HuH-7 (cell line): ENCODE measurements at places on chromosomes 7 and 10.

GRCh38 chr10:121340271-121340831 is 257.9 kb downstream of the FGFR2 start:
- no peak for DNase-seq

GRCh38 chr7:115328018-115328417 is 406.1 kb downstream of the MDFIC start:
- no peak for DNase-seq

DNA sequence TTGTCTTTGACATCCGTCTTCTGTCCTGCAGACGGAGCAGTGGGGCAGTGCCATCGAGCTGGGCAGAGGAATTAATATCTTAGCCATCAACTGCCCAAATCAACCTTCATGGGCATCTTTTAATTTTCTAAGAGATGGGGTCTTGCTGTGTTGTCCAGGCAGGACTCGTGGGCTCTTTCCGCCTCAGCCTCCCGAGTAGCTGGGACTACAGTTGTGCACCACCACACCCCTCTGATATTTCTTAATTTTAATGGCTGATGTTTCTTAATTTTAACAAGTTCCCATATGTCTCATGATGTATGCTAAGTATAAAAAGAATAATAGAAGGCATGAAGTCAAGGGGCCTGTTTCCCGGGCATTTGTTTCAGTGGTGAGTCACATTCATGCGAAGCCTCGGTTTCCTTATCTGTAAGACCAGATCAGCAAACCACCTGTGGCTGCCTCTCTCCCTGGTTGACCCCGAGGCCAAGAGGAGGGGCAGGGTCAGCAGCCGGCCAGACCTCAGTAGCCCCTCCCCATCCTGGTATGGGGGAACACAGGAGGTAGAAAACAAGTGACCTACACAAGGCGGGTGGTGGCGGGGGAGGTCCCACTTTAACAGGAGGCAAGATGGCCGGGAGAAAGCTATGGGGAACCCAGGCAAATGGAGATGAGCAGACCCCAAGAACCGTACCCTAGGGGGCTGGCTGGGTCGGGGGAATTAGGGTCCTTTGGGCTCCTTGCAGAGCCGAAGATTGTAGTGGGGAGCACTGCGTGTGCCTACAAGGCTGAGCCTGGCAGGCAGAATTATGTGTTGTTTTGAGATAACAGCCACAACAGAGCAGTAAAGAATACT is 85.5 kb downstream of the CUX1 start:
- no peak for DNase-seq

GRCh38 chr7:4906682-4907081 is 23.2 kb upstream of the RADIL start:
- no peak for DNase-seq

DNA sequence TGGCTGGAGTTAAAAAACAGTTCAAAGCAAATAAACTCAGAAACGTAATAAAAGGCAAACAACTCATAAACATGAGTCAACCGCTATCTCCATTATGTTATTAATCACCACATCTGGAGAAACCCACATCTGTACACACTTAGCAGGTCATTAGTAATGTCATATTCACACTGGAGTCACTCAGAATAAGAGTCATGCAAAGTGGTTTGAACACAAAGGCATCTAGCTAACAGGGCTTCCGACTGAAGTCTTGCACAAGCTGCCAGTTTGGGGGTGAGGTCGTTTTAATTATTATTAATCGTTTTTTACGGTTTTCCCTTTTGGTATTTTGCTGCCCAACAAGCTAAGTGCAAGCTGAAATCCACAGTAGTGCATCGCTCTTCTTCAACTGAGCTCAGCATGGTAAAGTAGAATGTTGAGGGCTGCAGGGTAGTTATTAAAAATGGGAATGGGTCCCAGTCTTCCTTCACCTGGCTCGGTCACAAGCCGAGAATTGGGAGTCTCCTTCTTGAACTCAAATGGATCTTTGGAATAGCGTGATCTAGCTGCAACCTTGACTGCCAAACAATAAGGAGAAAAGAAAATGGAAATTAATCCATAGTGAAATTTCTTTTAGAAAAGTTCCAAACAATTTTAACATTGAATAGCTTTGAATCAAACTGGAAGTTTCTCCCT is 663.5 kb downstream of the KCNMA1 start:
- DNase-seq = no peak

DNA sequence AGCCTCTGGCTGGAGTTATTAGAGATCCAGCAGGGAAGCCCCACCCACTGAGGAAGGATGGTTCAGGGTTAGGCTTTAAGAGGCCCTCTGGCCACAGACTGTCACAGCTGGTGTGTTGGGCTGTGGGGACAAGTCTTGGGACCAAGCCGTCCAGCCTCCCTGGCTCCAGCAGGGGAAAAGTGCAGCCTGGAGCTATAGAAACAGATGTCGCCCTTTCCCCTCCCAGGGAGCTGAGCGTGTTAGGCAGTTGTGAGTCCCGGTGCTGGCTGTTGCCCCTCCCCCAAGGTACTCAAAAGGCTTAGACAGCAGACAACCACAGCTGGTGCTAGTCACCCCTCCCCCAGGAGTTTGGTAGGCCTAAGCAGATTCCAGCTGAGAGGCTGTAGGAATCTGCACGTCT is 143.4 kb downstream of the TMEM168 start:
- DNase-seq = no peak

DNA sequence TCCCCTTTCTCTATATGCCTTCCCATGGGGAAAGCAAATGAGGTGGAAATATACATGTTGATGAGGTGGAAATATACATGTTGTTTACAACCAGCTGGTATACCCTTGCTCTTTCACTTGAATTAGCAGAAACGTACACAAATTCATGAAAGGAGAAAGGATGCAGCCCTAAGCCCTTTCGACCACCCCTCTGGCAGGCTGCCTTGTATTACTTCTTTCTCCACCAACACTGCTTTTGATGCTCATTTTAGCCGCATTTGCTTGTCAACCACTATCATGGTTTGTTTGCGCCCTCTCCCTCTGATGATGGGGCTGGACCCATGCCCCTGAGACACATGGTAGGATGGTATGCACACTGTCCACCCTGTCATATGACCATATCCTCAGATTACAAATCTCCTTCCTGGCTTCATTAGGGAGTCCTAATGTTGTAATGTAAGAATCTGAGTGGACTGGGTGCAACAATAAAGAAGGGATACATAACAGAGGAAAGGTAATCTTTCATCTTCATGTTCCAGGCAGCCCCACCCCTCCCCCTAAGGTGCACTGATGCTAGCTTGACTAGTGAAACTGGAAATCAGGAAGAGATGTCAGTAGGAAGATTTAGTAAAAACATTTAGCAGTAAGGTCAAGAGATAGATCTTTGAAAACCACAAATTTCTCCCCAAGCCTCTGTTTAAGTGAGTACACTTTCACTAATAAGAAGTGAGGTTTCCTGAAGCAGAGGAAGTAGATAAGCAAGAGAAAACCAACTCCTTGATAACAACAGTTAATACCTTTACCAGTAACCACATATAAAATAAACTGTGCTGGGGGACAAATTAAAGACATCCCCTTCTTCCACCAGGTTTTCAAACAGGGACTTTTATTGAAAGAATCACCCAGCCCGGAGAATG is 536.8 kb upstream of the NRP1 start:
- no peak for DNase-seq

DNA sequence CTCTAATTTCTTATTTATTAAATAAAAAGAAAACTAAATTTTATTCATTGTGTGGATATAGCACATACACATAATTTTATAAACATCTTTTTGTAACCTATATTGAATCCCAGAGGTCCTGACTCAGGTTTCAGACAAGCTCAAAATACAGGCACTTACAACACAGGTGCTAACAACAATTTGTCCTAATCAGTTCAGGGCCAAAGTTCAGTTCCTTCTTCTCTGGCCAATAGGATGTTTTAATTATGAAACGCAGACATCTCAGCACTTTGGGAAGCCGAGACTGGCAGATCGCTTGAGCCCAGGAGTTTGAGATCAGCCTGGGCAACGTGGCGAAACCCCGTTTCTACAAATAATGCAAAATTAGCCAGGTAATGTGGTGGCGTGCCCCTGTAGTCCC is 15.0 kb downstream of the RPA3 start:
- DNase-seq = peak; percentile 23

GRCh38 chr10:23186697-23187096 is 5.4 kb upstream of the PTF1A start:
- DNase-seq = peak; percentile 72

GRCh38 chr7:1285556-1286301 is 53.1 kb downstream of the UNCX start:
- no peak for DNase-seq

- DNase-seq = no peak
These were observed 132.8 kb upstream of the DNAJB12 start for GRCh38 chr10:72487521-72487920.

DNA sequence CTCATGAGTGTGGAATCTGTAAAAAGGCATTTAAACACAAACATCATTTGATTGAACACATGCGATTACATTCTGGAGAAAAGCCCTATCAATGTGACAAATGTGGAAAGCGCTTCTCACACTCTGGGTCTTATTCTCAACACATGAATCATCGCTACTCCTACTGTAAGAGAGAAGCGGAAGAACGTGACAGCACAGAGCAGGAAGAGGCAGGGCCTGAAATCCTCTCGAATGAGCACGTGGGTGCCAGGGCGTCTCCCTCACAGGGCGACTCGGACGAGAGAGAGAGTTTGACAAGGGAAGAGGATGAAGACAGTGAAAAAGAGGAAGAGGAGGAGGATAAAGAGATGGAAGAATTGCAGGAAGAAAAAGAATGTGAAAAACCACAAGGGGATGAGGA is 207.7 kb downstream of the ZEB1 start:
- no peak for DNase-seq

GRCh38 chr10:91642831-91643692 is 10.2 kb upstream of the PPP1R3C start:
- DNase-seq = no peak

DNA sequence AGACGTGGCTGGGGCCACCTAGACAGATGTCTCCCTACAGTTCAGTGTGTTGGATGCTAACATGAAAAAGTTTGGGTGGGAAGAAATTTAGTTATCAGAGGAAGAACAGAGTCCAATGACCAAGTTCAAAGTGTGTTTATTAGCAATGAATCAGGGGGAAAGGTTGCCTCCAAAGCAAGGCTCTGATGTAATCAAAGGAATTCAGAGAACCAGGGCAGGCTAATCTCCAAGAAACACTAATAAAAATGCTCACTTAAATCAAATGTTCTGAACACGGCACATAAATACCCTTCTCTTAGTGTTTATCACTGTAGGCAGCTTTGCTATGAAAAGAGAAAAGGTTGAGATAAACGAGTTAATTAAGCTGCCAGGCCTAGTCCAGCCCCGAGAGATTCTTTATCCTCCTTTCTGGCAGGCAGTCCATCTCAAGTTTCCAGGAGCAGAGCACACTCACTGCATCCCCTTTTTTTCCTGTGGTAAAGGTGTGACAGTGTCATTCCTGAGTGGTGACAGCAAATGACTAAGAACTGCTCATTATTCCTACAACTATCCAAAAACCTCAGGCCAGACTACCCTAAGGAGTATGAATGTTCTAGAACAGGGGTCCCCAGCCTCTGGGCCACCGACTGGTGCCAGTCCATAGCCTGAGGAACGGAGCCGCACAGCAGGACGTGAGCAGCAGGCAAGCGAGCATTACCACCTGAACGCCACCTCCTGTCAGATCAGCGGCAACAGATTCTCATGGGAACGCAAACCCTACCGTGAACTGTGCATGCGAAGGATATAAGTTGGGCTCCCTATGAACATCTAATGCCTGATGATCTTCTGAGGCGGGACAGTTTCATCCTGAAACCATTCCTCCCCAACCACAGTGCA is 66.9 kb upstream of the FHIP2A start:
- DNase-seq = no peak

GRCh38 chr10:68251625-68252495 is 19.9 kb upstream of the ATOH7 start:
- no peak for DNase-seq

GRCh38 chr10:101063548-101064414 is 2.0 kb downstream of the KAZALD1 start:
- no peak for DNase-seq

DNA sequence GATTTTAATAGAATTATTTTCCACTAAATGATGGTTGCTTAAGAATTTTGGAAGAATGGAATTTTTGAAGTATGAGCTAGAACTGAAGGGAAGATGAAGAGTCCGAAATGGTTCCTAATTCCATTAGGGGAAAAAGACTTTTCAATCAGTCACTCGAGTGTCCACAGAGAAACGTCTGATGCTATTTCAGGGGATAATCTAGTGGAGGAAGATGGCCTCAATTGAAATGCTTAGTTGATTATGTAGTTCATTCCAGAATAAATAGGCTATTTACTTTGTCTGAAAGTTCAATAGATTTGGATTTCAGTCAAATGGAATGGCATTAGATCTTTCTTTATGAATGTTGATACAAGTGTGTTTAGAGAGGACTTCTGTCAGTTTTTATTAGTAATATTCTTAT is 365.4 kb downstream of the NRG3 start:
- no peak for DNase-seq

GRCh38 chr10:28633750-28634149 is 43.6 kb upstream of the BAMBI start:
- DNase-seq = no peak

- no peak for DNase-seq
These were observed 1.7 kb downstream of the LRRN3 start for GRCh38 chr7:111092406-111093236.

DNA sequence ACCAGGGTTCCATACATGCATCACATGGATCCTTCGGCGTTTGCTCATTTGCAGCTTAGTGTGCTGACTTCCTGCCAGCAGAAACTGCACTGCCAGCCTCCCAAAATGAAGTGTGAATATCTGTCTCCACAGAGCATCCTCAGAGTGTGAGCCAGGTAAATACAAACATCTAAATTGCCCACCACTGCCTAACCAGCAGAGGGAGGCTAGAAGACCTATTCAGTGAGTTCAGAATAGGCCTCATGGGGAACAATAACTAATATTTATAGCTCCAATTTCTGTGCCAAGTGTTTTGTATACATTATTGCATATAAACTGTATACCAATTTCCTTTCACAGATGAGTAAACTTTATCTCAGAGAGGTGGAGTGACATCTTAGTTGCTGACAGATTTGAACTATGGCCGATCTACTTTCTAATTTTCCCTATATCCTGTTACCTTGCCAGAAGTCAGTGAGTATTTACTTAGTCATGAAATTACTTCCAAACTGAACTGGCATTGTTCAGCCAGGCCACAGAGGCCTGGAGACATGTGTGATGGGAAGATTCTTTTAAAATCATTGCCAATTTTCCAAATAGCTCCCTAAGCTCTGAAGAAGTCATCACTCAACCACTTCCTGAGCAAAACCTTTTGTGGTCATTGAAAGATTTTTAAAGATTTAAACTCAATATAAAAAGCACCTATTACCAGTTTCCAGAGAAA is 926.5 kb upstream of the GHITM start:
- no peak for DNase-seq

DNA sequence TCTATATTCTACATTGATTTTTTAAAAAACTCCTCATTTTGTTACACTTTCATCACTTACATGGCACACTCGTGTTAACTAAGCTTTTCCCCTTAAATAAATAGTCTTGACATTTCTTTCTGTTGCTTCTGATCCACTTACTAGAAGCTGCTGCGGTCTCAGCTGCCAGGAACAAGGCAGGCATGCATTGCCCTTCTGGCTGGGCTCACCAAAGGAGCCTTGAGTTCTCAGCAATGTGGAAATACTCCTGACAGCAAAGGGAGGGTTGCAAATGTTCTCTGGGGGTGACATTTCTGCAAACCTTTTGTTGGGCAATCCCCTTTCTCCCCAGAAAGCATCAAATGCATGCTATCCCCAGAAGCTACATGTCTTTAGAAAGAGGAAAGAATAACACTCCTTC is 350.1 kb downstream of the PRPF18 start:
- DNase-seq = no peak
